ENCODE measurements at places on chromosomes 12 and 14.

DNA sequence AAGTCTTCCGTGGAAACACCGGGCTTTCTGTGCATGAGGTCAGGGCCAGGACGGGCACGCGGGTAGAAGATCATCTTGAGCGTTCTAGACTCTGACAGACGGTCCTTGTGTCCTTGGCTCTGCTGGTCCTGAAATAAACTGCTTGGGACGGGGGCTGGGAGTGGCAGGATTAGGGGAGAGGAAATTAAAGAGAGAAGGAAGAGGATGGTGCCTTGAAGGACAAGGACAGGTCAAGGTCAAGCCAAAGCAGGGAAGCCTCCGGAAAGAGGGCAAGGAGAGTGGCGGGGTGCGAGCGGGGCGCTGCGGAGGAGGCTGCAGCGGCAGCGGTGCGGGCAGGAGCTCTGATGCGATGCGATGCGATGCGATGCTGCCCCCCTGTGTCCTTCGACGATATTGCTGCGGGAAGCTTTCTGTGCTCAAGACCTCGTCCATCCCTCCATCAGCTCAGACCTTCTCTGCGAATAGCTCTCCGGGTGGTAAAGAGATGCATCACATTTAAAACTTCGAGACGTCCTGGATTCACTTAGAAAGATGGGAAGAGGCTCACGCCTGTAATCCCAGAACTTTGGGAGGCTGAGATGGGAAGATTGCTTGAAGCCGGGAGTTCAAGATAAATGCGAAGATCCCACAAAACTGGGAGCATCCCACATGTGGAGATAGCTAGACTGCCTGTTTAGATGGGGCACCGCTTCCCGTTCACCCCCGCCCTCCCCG is 110.1 kb upstream of the TMEM132D start:
- DNase-seq: peak; percentile 34

DNA sequence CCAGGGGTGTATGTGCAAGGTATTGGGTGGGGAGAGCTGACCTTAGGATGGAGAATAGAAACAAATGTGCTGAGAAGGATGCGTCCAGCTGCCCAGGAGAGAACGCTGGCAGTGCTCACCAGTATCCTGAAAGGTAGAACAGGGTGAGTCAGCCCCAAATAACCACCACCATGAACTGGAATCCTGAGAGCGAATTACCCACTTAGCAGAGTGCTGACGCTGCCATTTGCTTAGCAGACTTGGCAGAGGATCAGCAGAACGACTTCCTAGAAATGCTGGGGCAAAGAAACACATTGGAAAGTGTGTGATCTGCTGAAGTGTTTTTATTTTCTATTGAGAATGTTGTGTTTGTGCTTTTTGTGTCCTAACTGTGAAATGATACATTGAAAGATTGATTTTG is 213.6 kb downstream of the ADGRD1 start:
- no peak for DNase-seq

- no peak for DNase-seq
Observed at GRCh38 chr12:30988086-30988485, 61.5 kb downstream of the TSPAN11 start.

DNA sequence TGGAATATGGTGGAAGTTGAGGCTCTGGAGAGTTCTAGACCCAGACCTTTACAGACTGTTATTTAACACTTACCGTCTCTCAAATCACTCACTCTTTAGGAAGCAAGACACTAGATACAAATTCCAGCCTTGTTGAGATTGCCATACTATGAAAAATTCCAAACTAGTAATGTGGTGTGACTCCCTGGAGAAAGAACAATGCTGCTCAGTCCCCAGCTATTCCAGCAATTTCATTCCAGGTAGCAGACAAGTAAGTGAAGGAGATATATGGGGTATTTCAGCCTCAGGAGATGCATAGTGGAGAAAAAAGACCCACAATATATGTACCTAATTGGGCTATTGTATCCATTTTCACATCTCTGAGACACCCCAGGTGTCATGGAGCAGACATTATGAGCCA is 678.9 kb upstream of the LMO3 start:
- no peak for DNase-seq

- DNase-seq: peak; percentile 60
Observed at GRCh38 chr14:68911594-68912227, 67.4 kb downstream of the ACTN1 start.

DNA sequence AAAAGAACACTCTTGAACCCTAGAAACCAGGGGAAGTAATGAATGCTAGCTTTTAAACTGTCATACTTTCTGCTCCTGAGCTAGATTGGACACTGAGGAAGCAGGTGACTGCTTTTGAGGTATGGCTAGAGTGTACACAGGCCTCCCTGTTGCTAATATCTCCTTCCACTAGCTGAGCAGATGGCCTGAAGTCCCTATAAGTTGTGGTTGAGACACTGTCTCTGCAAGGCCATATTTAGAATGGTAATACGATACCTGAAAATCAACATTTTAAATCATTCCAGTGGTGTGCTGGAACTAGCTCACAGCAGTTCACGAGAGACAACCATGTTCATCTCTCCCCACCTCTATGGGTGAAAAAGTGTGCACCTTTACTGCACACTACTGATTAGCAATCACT is 46.4 kb upstream of the BMP4 start:
- no peak for DNase-seq

DNA sequence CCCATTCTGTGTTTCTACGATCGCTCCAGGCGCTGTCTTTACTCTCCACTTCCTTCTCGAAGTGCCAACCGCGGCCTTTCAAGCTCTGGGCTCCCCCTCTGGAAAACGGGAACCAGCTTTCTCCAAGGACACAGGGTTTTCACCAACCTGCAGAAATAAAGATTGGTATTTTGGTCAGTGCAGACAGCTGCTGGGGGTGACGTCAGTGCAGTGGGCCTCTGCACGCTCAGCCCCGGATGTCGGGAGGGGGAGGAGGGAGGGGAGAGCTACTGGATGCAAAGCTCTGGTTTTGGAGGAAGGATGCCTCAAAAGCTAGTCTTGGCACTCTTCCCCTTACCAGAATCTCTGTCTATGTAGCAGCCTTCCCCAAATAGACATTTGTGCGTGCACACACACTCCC is 19.9 kb downstream of the HRK start:
- peak; percentile 19 for DNase-seq

DNA sequence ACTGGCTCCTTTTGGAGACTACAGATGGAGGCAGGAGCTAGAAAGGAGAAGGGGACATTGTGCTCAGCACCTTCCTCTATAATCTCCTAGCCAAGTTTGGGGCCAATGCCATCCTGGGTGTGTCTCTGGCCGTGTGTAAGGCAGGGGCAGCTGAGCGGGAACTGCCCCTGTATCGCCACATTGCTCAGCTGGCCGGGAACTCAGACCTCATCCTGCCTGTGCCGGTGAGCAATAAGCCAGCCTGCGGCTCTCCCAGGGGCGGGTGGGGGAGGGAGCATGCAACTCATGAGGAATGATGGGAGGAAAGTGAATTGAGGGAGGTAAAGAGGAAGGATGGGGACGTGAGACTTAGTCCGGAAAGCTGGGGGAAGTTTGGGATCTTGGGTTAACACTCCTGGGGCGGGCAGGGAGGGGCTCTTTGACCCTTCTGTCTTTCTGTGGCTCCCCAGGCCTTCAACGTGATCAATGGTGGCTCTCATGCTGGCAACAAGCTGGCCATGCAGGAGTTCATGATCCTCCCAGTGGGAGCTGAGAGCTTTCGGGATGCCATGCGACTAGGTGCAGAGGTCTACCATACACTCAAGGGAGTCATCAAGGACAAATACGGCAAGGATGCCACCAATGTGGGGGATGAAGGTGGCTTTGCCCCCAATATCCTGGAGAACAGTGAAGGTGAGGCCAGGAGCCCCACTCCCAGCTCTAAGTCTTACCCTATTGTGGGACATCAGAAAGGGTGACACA is 3.3 kb downstream of the ENO2 start:
- DNase-seq: no peak

- no peak for DNase-seq
Observed at GRCh38 chr12:14186193-14186502, 179.3 kb upstream of the ATF7IP start.

- DNase-seq: no peak
Observed at GRCh38 chr14:92785667-92786426, 8.3 kb upstream of the GOLGA5 start.

DNA sequence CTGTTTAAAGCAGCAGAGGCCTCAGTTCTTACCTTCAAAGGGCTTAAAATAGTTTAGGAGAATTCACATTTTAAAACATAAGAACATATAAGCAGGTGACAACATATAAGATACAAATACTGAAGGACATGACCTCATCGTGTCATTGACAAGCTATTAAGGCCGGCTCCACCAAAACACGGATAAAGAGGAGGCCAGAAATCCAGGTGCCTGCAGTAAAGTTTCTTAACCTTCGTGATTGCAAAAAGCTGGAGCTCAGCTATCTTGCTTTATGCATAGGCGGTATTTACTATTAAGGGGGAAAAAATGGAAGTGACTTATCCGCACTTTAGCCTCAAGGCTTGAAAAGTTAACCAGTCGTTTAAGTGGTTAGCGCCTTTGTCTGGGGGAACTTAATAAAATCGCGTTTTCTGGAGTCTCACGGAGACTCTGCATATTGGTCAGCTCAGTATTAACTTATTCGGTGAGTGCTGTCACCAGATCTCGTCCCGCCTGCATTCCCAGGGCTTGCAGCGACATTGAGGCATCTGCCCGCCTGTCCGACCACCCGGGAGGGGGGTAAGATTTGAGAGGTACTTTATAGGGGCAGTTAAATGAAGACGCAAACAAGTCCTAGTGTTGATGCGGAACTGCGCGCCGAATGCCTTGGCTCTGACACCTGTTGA is 1.1 kb upstream of the SP1 start:
- no peak for DNase-seq

- DNase-seq: no peak
Observed at GRCh38 chr12:51921017-51921725, 13.9 kb downstream of the ACVRL1 start.

GRCh38 chr14:79668951-79669350 is 542.4 kb downstream of the DIO2 start:
- DNase-seq: no peak

DNA sequence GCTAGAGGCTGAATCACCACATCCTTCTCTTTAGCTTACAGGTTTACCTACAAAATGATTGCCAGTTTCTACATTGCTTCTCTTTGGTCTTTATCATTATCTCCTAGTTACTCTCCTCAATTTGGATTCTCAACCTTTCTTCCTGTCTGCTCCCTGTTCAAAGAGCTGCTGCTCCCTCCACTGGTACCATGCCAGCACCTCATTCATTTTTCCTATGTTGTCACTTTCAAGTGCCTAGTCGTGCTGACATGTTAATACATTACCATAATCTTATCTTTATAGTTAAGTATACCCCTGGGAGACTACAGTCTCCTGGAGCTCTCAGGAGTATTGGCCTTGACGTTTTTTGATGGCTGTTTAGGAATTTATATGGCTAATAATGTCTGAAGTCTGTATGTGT is 14.2 kb downstream of the FRS2 start:
- no peak for DNase-seq

DNA sequence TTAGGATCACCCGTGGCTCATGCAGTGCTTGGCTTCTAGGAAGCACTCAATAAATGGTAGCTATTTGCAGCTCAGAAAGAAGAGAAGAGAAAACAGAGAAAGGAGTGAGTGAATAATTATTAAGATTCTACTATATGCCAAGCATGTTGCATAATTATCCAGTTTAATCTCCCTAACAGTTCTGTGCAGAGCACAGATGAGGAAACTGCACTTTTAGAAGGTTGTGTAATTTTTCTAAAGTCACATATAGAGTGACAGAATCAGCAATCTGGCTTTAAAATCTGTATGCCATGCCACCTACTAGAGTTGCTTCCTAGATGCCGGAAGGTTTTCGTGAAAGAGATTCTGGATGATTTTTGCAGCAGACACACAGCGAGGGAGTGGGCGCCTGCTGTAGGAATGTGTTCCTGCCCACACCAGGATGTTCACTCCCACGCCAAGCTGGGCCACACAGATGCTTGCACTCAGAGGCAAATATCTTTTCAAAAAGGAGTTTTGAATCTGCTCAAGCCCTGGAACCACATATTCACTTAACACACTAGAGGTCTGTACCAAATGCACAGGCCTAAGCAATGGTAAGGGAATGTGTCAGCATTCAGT is 50.2 kb upstream of the SMCO2 start:
- no peak for DNase-seq

Data from activated T-helper 2 cell treated with anti-CD3 and anti-CD28 coated beads, Interferon-gamma antibody, Interleukin-2, Interleukin-4, amounts not matched to agents 10 μg/mL and 5 μg/mL and 100 μg/mL, durations not matched to agents 14 hours and 24 hours and 36 hours (primary cell).